Fibroblast of skin of back (primary cell): ENCODE measurements at places on chromosomes 7 and 10.

- DNase-seq = no peak
Measured at GRCh38 chr10:13079776-13080050, 20.2 kb upstream of the OPTN start.

DNA sequence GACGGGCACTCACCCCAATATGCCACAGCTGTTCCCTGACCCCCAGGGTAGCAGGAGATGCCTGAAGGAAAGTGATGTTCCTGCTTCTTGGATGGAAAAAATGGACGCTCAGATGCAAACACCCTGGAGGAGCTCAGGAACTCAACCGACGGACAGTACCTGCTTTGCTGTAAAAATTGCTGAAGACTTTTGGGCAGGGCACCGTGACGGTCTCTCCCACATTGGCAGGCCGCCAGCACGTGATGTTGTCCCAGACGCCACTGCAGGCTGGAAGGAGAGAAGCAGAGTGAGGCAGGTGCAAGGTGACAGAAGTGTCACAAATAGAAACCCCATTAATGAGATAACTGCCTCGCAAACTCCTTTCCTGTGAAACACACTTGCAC is 35.0 kb downstream of the VIPR2 start:
- no peak for DNase-seq

DNA sequence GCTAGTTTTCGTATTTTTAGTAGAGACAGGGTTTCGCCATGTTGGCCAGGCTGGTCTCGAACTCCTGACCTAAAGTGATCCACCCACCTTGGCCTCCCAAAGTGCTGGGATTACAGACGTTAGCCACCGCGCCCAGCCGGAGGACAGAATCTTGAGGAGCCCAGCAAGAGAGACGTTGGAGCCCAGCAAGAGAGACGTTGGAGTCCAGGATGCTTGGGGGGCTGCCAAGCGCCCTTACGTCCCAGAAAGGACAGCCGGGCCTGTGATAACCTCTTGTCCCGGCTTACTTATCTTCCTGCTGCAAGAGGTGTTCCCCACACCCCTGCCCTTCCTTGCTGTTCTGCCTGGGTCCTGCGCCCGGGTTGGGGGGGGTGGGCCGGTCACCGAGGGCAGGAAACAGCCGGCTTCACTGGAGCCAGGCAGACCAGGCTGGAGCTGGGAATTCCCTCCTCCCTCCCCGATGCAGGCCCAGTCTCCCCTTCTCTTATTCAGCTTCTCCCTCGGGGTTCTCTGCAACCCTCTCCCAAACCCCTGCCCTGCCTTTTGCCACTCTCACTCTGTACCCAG is 1.9 kb upstream of the EPHB4 start:
- DNase-seq = no peak

DNA sequence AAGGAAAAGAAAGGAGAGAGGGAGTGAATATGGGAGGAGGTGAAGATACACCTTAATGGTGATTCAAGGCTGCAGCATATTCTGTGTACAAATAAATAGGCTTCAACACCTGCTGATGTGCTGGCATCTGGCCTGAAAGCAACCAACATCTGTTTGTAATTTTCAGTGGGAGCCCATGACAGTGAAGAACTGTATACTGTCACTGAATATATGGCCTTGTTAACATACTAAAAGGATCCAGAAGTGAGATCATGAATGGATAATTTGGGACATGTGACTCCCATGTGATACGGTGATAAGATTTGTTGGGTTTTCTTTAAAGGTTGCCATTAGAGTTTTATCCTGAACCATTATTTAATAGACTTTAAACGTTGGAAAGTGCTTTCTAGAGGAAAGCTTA is 459.3 kb downstream of the CNTNAP2 start:
- no peak for DNase-seq

- DNase-seq = no peak
Measured at GRCh38 chr10:106991091-106991490, 173.4 kb downstream of the SORCS1 start.

DNA sequence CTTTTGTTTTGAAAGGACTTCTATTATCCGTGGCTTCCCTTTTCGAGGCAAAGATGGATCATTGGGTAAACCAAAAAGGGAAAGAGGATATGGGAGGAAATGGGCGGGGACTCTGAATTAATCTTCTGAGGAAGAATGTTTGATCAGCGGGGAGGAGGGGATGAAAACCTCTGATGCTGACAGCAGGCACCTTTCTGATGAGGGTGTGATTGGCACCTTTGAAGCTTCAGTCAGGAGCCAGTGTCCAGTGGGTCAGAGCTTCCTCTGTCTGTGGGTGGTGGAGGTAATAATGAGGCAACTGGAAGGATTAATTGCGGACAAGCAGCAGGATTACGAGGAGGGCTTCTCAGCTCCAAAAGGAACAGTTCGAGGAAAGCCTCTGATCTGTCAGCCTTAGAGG is 877.6 kb downstream of the LRMDA start:
- DNase-seq = no peak

GRCh38 chr7:36896956-36897590 is 172.8 kb upstream of the AOAH start:
- no peak for DNase-seq

DNA sequence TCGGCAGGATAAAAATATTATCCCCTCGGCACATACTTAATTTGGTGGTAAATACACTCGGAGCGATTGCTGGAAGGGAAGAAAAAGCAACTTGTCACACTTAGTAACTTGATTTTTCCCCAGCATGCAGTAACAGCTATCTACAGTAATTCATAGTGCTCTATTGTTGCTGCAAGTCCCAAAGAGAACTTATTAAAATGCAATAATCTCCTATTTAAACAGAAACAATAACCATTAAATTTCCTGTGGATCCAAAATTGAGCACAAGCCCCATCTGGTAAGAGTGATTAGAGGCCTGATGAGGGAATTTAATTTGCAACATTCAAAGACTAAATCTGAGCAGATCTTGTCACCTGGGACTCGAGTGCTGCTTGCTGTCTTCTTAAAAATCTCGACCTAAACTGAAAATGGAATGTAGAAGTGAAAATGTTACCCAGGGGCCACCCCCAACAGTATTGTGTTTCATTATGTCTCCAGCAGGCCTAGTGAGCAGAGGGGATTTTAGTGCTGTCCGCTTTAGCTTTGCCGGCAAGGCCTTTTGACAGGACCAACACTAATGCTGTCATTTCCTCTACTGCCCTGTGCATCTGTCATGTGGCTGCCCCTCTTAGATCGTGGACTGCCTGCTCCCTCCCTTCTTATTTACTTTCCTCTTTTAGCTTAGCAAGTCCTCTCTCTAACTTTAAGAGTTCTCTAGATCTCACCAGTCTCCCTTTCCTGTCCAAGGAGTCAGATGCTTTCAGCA is 639.7 kb downstream of the AUTS2 start:
- no peak for DNase-seq

GRCh38 chr10:52409928-52410327 is 95.8 kb downstream of the DKK1 start:
- DNase-seq = no peak

GRCh38 chr10:59077855-59078254 is 98.6 kb upstream of the PHYHIPL start:
- DNase-seq = no peak

DNA sequence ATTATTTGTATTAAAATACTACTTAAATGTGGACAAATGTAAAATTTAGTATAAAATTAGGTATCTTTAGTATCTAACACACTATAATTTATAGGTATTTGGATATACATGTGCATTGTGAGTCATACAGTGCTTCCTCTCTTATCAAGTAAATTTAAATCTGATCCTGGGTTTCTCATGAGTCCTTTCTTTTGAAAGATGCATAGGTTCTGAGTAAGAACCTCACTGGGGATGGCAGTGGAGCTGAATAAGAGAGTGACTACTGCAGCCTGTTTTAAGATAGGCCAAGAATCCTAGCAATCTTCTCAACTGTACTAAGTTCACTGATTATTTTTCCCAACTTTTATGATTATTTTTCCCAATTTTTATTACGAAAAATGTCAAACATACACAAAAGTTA is 16.2 kb downstream of the CEP55 start:
- peak; percentile 65 for DNase-seq

DNA sequence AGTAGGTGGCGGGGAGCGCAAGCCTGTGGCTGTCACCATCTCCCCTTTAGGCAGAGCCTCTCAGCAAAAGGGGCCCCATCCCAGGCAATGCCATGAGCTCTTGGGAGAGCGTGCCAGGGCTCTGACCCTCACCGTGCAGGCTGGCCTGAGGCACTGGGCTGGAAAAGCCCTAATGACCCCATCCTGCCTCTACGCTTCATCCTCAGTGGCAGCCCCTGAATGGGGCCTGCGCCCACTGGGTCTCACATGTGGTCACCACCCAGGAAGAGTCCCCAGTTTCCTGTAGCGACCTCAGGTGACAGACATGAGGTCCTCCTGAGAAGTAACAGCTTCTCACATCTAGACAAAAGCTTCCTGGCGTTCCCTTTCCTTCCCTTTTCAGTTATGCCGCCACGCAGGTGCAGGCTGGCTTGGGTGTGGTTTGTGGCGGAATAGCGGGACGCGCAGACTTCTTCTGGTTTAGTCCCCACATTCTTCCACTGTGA is 59.2 kb downstream of the CLEC2L start:
- no peak for DNase-seq

DNA sequence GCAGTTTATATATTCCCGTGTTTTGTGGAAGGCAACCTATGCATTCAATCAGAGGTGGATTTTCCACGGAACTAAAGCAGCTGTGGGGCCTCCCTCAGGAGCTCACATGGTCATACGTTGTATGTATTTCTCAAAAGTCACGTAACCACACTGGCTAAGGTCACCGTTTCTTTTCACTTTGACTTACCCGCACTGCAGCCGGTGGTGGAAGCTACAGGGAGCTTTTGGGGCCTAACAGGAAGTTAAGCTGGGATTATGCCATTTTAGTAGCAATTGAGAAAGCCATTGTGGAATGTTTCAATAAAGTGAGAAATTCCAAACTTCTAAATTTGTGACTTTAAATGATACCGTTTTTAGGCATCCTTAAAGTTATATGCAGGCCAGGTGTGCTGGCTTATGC is 111.2 kb upstream of the KLF6 start:
- no peak for DNase-seq

DNA sequence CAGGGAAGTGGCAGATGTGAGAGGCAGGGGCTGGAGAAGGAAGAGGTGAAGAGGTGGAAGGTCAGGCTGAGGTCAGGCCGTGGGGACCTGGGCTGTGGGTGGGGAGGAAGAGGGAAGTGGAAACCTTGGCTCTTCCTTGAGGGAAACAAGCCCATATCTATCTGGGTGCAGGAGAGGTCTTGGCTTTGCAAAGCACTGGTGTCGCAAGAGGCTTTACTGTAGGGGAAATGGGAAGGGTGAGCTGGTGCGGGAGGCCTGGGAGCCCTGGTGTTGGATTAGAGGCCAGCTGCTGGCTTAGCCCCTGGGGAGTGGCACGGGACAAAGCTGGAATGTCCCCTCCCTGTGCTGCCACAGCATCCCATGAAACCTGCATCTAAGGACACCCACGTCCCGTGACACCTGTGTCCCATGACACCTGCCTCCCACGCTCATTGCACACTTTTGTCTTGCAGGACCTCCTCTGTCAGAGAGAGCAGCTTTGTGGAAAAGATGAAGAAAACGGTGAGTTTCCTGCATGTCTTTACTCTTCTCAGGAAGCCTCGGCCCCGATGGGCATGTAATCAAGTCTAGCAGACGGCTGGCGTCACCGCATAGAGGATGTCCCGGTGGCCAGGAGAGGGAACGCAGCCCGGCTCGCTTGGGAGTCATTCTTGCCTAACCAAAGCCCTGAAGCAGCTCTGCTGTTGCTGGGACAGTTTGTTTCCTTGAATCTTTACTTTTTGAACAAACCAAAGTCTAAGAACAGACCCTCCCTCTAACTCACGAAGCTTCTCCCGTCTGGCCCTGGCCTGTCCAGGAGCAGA is 22.2 kb downstream of the TMEM120A start:
- no peak for DNase-seq

DNA sequence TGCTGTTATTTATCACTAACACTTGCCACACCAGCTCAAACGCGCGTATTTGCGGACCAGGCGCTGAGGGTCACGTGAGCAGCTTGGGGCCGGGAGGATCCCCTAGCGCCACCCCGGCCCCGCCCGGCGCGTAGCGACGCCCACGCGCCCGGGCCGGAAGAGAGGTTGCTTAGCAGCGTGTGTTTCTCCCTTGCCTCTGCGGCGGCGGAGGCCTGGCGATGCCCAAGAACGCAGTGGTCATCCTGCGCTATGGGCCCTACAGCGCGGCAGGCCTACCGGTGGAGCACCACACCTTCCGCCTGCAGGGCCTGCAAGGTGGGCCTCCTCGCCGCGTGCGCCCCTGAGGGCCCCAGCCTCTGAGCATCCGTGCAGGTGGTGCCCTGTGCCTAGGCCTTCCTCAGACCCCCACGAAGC is at the start of gene C10orf53:
TSS of gene C10orf53 (plus strand) at position 172 of the 414 bp plus-strand sequence. CDS start at position 219, 47 bp downstream.
- DNase-seq = peak; percentile 46

DNA sequence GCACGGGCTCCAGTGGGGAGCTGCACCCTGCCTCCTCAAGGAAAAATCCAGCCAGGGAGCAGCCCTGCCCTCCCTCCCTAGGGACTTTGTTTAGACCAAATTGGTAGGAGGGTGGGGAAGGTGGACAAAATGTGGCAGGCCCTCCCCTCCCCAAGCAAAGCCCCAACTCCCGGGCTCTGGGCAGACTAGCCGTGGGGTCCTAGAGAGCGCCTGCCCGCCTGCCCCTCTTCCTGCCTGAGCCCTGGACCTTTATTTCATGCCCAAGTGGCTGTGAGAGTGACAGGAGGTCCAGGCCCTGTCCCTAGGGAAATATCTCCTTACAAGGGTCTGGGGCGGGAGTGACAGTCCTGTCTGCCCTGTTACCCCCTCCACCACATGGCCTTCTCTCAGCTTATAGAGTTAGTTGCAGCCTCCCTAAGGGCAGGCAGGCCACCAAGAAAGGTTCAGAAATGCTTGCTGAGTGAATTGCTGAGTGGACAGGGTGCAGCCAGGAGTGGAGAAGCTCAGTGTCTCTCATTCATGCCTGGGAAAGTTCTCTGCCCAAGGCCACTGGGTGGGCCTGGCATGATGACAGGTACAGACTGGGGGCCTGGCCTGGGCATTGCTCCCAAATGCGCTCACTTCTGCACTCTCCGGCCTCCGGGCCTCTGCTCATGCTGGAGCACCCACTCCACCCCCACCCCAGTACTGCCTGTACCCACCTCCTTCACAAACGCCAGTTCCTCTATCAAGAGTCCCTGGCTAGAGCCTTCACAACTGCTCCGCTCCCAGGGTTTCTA is 25.2 kb downstream of the DNAJB12 start:
- no peak for DNase-seq

DNA sequence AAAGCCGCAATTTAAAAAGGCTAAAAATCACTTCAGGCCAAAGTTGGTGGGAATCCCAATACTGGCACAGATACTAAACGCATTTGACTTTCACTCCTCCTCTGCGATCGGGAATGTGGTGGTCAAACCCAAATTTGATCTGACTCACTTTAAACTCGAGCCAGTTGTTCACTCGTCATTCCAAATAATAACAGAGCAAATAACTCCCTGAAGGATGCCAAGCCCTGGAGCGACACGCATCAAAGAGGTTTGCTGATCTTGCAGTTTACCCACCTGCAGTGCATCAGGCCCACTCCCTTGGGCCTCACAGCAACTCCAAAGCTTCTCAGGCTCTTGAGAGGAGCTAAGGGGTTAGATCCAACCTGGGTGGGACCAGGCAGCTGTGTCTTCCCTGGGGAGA is 12.2 kb downstream of the PTN start:
- peak; percentile 38 for DNase-seq

- DNase-seq = no peak
Measured at GRCh38 chr7:28957751-28958234, 337 bp downstream of the TRIL start.
